A172 (cell line): ENCODE measurements at places on chromosomes 1 and 21.

- DNase-seq, result no peak
Measured at GRCh38 chr1:108685529-108685928, 6.6 kb upstream of the PRPF38B start.

DNA sequence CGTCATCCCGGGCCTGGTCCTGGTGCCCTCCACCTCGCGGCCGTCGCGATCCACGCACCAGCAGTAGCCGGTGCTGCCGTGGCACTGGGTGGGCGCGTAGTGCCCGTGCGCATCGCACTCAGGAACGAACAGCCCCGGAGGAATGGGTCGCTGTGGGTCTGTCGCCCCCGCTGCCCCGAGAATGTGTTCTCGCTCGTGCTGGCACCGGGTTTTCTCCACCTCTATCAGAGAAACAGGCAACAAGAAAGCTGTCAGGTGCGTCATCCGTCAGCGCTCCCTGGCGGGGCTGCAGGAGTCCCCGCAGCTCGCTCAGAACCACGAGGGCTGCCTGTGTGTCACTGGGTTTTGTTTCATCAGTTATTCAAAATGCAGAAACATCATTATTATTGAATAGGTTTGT lies 71.2 kb downstream of the NID1 start:
- no peak for DNase-seq

DNA sequence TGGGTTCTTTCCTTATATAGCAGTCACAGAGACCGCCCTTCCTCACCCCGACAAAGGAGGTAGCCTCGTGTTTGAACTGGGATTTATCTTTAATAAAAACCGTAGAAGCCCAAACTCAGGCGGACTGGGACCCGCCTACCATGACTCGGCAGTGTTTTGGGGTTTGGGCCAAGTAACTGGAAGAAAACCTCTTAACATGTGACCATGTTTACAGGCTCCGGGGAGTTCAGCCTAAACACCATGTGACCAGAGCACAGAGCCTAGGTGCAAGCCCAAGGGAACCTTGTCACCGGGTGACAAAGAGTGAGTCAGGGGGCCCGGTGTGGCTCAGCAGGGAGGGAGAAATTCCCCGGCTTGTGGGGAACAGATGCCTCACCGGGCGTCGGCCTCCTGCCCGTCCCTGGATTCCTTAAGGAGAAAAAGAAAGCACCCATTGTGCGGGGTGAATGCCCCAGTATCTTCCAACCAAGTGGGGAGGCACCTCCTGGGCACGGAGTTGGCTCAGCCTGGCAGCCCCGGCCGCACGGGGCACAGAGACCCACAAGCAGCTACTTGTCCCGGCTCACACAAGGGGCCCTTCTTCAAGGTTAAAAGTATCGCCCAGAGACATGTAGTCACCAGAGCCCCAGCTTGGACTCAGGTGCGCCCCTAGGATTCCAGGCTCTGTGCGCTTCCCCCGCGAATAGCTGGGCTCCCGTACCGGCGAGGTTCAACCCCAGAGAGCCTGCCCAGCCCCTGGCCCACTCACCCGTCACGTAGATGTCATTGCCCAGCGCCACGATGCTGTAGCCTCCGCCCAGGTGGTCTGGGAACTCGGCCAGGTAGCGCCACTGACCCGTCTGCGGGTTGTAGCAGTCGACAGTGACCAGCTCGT lies 1.4 kb downstream of the KLHL21 start:
- DNase-seq, result peak; percentile 83

DNA sequence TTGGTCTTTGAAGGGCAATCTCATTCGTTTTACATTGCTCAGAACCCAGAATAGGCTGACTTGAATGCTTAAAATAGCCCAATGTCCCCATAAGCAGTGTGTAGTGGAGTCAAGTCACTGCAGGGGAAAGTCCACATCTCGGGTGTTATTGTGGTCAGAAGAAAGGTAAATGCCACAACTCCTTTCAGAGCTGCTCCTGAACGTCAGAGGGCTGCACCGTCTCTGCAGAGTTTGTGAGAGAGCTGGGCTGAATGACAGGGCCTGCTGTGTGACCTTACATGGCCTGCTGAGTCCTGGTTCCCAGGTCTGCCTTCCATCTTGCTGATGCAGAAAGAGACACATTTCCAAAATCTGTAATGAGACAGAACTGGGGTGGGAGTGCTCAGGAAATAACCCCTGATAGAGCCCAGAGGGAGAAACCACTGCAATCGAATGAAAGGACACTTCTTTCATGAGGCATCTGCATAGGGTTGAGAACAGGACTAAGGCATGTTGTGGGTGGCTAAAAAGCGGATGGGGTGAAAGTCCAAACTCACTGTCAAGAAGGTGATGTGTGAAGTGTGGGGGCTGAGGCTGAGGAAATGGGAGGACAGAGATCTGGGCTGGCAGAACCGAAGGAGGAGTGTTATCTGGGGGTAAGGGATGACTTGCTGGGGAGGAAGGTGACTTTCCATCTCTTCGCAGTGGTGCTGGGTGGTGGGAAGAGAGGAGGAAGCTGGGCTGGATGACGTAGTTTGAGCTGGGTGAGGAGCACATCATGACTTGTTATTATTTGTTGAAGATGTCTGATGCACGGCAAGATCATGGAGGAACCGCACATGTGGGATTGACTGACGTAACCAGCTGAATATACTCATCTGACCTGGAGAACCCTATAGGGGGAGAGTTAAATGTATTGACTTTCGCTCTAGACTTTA lies 33.7 kb downstream of the XCL2 start:
- no peak for DNase-seq

GRCh38 chr1:97094247-97094972 lies 372.8 kb downstream of the PTBP2 start:
- peak; percentile 77 for DNase-seq

DNA sequence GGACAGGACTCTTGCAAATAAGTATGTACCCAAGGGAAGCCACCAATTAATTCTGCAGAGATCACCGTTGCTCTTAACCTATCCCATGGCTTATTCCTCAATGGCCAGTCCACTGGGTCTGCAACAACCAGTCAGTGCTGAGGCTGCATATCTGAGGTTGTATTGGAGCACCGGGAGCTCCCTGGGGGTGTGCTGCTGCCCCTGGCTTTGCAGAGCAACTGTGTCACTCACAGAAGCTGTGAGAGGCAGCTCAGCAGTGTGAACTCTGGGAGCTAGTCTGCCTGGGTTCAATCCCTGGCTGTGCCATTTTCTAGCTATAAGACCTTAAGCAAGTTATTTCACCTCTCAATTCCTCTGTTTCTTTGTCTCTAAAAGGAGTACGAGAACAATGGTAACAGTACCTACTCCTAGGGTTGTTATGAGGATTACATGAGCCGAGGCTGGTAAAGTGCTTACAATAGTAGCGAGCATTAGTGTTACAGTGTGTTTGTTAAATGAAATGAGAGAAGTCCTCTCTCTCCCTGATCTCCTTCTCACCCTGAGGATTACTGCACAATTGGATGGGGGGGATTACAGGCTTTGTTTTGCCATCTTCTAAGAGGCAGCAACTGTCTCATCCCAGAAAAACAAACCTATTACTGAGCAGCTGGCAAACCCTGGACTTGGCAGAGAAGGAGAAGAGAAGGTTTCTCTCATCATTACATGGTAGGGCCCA lies 3.6 kb downstream of the RXRG start:
- DNase-seq, result no peak

DNA sequence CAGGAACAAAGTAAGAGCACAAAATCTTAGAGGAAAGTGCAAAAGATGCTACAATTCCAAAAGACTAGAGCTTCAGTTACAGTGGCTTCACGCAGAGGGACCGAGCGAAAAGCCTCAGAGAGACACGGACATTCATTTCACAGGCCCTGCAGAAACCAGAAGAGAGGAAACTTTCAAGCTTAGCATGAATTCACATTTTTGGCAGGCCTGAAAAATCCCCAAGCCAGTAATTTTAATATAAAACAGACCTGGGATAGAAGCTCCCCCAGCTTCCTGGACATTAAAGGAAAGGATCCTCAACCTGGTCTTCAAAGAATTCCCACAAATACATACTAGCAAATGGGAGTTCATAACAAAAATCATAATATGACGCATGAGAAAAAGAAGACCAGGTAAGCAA lies 66.2 kb downstream of the HSF2BP start:
- DNase-seq, result no peak

GRCh38 chr1:76278711-76279100 lies 204.2 kb downstream of the ST6GALNAC3 start:
- DNase-seq, result no peak

GRCh38 chr1:35947547-35947946 lies 16.6 kb downstream of the AGO3 start:
- DNase-seq, result no peak

- no peak for DNase-seq
Measured at GRCh38 chr1:5370311-5370710, 621.9 kb downstream of the NPHP4 start.

- no peak for DNase-seq
Measured at GRCh38 chr1:155030899-155031298, 2.7 kb downstream of the DCST2 start.

DNA sequence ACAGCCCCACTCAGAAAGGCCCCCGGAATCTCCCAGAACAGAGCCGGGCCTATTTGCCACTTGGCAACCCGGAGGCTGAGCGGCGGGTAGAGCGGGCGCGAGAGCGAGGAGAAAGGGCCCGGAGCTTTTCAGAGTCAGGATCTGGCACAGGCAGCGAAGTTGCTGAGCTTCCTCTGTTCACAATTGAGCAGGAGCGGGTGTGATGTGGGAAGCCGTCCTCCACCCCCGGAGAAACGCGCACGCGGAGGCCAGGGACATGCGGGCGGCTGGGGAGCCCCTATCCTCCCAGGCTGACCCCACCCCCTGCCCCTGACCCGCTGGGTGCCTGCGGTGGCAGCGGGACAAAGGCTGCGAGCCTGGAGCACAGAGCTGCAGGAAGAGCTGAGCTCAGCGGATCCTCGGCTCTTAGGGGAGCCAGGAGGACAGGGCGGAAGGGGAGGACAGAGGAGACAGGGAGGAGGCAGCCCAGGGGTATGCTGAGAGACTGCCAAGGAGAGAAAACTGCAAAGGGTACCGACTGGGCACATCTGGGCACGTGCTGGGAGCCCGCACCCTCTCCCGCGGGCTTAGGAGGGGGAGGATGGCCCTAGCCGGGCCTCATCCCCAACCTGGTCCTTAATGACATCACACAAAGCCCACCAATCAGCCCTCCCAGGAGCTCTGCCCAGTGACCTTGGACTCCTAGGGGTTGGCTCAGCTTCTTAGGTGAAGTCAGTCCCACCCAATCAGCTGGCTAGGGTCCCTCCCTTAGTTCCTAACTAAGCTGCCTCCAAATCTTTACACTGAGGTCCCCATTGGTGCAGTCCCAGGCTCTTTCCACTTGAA lies 9.3 kb downstream of the KIF21B start:
- DNase-seq, result no peak

DNA sequence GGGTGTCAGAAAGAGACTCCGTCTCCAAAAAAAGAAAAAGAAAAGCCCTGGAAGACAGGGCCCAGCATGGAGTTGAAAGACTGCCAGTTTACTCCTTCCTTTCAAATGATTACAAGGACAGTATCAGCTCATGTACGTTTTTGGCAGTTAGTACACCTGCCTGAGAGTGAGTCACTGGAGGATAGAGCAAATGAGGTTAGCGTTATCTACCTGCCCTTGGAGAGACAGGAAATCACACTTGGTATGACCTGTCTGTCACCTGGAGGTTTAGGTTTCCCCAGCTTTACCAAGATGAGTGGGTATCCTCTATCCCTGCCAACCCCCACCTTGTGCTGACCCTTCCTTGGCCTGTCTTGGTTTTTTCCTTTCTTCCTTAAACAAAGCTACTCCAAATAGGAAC lies 96.8 kb upstream of the BMP8A start:
- DNase-seq, result peak; percentile 60

- DNase-seq, result peak; percentile 68
Measured at GRCh38 chr1:209456878-209457277, 126.6 kb upstream of the CAMK1G start.
